GM12878 (cell line): ENCODE measurements at places on chromosomes 7 and 10. TPM values are rescaled to one million over a fixed set of nuclear protein-coding genes. Genes with fewer than 3 reads are reported as not detected.

The ZNF679 gene
- not detected in 2 replicates for total RNA-seq

The CSTF2T gene
- 21.6 and 22.2 TPM in 2 replicates for total RNA-seq

The ATP6V1F gene
- 143 and 155 TPM in 2 replicates for total RNA-seq

The KIF11 gene
- 41.4 and 43.6 TPM in 2 replicates for total RNA-seq

The TRIM50 gene
- not detected in 2 replicates for total RNA-seq

The FBXL13 gene
- total RNA-seq, result 0.16 and 0.95 TPM in 2 replicates

The HOXA11 gene
- total RNA-seq, result not detected in 2 replicates

The NMT2 gene
- total RNA-seq, result 9.7 and 9.8 TPM in 2 replicates

The ZNF804B gene
- total RNA-seq, result 0.03 TPM in 1 of 2 replicates, not detected in the other

The NFE2L3 gene
- total RNA-seq, result 14.5 and 15.7 TPM in 2 replicates
